ENCODE measurements at places on chromosomes 2 and 18. TPM values are rescaled to one million over a fixed set of nuclear protein-coding genes. Genes with fewer than 3 reads are reported as not detected.

The GALR1 gene
- total RNA-seq: not detected

The SPDYA gene
- 0.10 TPM for total RNA-seq

The ASPRV1 gene
- 0.78 TPM for total RNA-seq

The PSMA8 gene
- total RNA-seq: not detected

The FAM117B gene
- total RNA-seq: 6.0 TPM

The EMX1 gene
- total RNA-seq: not detected

The IL1F10 gene
- not detected for total RNA-seq

The GPR39 gene
- total RNA-seq: 0.06 TPM

The VSNL1 gene
- total RNA-seq: not detected

The GYPC gene
- 53.5 TPM for total RNA-seq

The NR4A2 gene
- 0.19 TPM for total RNA-seq

The BABAM2 gene
- 22.8 TPM for total RNA-seq

The NETO1 gene
- total RNA-seq: not detected

The CPS1 gene
- total RNA-seq: 9.1 TPM

The ANKRD29 gene
- 0.50 TPM for total RNA-seq

The ARID5A gene
- 13.5 TPM for total RNA-seq

The LYG2 gene
- not detected for total RNA-seq

All from cardiac ventricle fibroblast (primary cell).